ENCODE measurements at places on chromosomes 3 and 15.

- DNase-seq: no peak
Observed at GRCh38 chr3:125202197-125202596, 10.4 kb downstream of the SLC12A8 start.

- no peak for DNase-seq
Observed at GRCh38 chr15:87267798-87268197, 988.7 kb downstream of the NTRK3 start.

DNA sequence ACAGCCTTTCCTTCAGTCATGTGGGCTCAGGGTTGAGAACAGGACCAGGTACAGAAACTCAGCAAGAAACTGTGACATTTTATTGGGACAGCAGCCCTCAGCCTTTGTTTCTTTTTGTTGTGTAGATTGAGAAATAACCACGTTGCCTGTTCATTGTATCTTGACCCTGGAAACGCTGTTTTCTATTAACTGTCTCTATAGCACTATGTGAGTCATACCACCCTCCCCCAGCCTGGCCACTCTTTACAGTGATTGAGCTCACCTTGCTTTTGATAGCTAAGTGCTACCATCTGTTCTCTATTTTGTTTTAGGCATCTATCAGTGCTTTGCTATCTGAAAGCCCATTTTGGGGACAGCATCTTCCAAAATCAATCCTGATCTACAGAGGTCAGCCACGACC lies 127.9 kb downstream of the CD47 start:
- DNase-seq: no peak

- DNase-seq: no peak
Observed at GRCh38 chr3:169818316-169818715, 5.6 kb upstream of the LRRC34 start.

GRCh38 chr3:116020989-116021388 lies 397.7 kb downstream of the GAP43 start:
- DNase-seq: no peak

All from CD4-positive, alpha-beta T cell treated with Interleukin-4 for 4 hours (primary cell).